ENCODE measurements at places on chromosomes 6 and 20. TPM values are rescaled to one million over a fixed set of nuclear protein-coding genes. Genes with fewer than 3 reads are reported as not detected.

Gene GJA1
- 82.4 TPM for total RNA-seq

Gene NRSN1
- total RNA-seq: not detected

Gene COMMD7
- total RNA-seq: 31.4 TPM

Gene POU5F1
- total RNA-seq: not detected

Gene FOXS1
- not detected for total RNA-seq

Gene BPIFB4
- not detected for total RNA-seq

Gene CST5
- not detected for total RNA-seq

Gene RIOK1
- total RNA-seq: 14.1 TPM

Gene HLA-G
- total RNA-seq: not detected

Gene HMGCLL1
- 0.34 TPM for total RNA-seq

Gene RNF182
- total RNA-seq: 3.9 TPM

Gene TPD52L1
- 4.3 TPM for total RNA-seq

Gene FAM83C
- not detected for total RNA-seq

Gene BMP7
- not detected for total RNA-seq

Gene CUL7
- 30.0 TPM for total RNA-seq

Gene SGK2
- not detected for total RNA-seq

Gene PSORS1C1
- total RNA-seq: 0.15 TPM

Gene PGC
- total RNA-seq: not detected

Gene POM121L2
- total RNA-seq: not detected

Gene BHLHE23
- not detected for total RNA-seq

Gene ETV7
- total RNA-seq: 0.30 TPM

Gene ALDH5A1
- total RNA-seq: 0.17 TPM

Gene CLPSL1
- not detected for total RNA-seq

Gene ADAM33
- total RNA-seq: 14.7 TPM

Gene CAGE1
- total RNA-seq: not detected

Gene BMP5
- 2.0 TPM for total RNA-seq

Gene IL17A
- total RNA-seq: not detected

Gene MAP3K4
- 11.6 TPM for total RNA-seq

Gene B3GAT2
- total RNA-seq: under 0.01 TPM

Gene TTBK1
- not detected for total RNA-seq

Gene WFDC13
- not detected for total RNA-seq

Gene WDR27
- total RNA-seq: 8.8 TPM

Gene GRM1
- total RNA-seq: not detected

Gene RGS17
- 8.2 TPM for total RNA-seq

Gene AGER
- 1.0 TPM for total RNA-seq

Gene C6orf141
- 2.0 TPM for total RNA-seq

Gene OLIG3
- total RNA-seq: not detected

Gene OOEP
- not detected for total RNA-seq

Gene SAPCD1
- 5.8 TPM for total RNA-seq

Gene SYCP2L
- 0.30 TPM for total RNA-seq

Gene PTGIS
- 0.15 TPM for total RNA-seq

Gene CENPB
- total RNA-seq: 89.1 TPM

Gene C20orf202
- total RNA-seq: not detected

Gene GMEB2
- total RNA-seq: 9.2 TPM

Gene FNDC11
- total RNA-seq: 0.50 TPM

Gene CYP39A1
- 1.0 TPM for total RNA-seq

Gene ADGRF4
- total RNA-seq: not detected

Gene ALDH8A1
- 0.15 TPM for total RNA-seq

Gene PDE7B
- 5.6 TPM for total RNA-seq

Data from bronchus fibroblast of lung (primary cell).